ENCODE measurements at places on chromosomes 11 and 22. TPM values are rescaled to one million over a fixed set of nuclear protein-coding genes. Genes with fewer than 3 reads are reported as not detected.

Gene CLDN5
- 49.3 TPM for total RNA-seq

Gene MUC6
- total RNA-seq, result not detected

Gene EIF3L
- 398 TPM for total RNA-seq

- DNase-seq, result no peak
Measured at GRCh38 chr22:22351366-22351765, 106.8 kb downstream of the VPREB1 start.

DNA sequence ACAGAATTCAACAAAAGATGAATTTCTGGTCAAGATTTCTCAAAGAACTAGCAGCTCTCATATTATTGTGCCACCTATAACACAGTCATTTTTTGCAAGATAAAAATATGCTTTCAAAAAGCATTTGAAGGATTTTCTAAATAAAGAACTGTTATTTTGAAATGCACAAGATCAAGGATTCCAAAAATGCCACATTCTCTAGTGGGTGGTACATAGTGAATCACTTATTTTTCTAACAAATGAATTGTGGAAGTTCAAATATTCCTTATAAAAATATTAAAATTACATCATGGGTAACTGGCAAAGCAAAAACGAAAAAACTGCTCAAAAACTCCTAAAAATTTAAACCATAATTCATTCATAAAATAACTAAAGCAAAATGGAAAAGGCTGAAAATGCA, 2.1 kb downstream of the RNF141 start:
- DNase-seq, result no peak

GRCh38 chr11:45247433-45247832, 38.7 kb downstream of the SYT13 start:
- no peak for DNase-seq

GRCh38 chr11:116233561-116233960, 539.2 kb downstream of the BUD13 start:
- DNase-seq, result no peak

- no peak for DNase-seq
Measured at GRCh38 chr11:16011396-16011795, 344.9 kb downstream of the SOX6 start.

- DNase-seq, result no peak
Measured at GRCh38 chr11:19777377-19778102, 64.9 kb downstream of the NAV2 start.

GRCh38 chr22:47540011-47540410, 777.6 kb downstream of the TBC1D22A start:
- DNase-seq, result no peak

GRCh38 chr22:46047226-46047625, 70.3 kb upstream of the WNT7B start:
- no peak for DNase-seq

DNA sequence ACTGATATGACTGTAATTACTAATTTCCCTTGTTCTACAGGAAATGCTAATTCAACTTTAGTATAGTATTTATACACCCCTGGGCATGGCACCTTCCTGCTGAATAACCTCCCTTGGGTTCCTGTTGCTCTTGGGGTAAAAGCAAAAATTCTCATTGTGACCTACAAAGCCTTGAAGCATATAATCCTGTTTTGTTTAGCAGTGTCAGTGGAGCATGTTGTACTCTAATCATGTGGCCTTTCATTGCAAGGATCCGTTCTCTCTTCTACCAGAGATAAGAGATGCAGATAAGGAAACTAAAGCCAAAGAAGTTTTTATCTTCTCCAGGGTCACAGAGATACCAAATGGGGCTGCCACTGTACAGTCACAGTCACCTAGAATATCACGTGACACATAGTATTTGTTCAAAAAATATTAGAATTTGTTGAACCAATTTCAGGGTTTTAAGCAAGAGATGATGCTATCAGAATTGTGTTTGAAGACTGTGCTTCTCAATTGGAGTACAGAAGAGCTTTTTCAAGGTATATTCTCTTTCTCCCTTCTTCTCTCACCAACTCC, 25.1 kb downstream of the CSRP3 start:
- no peak for DNase-seq

DNA sequence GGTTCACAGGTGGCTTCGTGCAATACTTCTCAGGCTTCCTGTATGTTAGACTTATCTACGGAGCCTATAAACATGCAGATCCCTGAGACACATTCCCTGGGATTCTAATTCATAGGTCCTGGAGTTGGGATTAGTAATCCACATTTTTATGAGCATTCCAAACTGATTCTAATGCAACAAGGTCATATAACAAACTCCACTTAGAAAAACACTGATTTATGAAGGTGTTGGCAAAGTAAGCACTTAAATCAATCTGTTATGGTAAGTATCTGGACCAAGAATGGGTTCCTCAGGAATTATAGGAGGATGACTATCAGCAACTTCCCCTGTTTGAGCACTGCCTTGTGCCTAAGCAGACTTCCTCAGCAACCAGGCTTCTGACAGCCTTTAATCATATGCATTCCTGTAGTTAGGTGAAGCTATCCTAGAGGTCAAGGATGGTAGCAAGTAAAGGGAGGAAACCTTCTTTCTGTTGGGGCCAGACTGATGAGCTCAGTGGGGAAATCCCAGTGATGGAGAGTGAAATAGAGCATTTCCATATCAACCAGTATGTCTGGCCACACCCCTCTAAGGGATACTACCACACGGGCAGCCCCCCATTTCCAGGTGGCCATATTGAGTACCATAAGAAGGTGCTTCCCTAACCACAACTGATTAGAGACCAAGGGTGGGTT, 89.6 kb downstream of the RASSF10 start:
- DNase-seq, result no peak

GRCh38 chr22:35971456-35972119, 57.0 kb downstream of the RBFOX2 start:
- peak; percentile 61 for DNase-seq
